ENCODE measurements at places on chromosomes 11 and 22. TPM values are rescaled to one million over a fixed set of nuclear protein-coding genes. Genes with fewer than 3 reads are reported as not detected.

The OR8D1 gene
- total RNA-seq, result not detected

- no peaks in the 10 kb centered on the region for H3K4me1 ChIP-seq
- H3K36me3 ChIP-seq, result no peaks in the 10 kb centered on the region
- no peak overlapping the region for H3K4me3 ChIP-seq
- no peak for DNase-seq
- peaks cover 3% of the 10 kb centered on the region for H3K27me3 ChIP-seq
- no peak overlapping the region for H3K27ac ChIP-seq
Observed at GRCh38 chr11:6855971-6856541, 6.8 kb upstream of the OR10A2 start.

DNA sequence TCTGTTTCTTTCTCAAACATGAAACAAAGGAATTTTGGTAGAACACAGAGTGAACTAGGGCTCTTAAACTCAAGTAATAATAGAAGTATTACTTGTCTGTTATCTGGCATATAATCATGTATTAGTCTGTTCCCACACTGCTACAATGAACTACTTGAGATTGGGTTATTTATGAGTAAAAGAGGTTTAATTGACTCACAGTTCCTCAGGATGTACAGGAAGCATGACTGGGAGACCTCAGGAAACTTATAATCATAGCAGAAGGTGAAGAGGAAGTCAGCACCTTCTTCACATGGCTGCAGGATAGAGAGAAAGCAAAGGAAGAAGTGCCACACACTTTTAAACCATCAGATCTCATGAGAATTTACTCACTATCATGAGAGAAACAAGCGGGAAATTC, 273.4 kb downstream of the ETS1 start:
- H3K27ac ChIP-seq, result no peak overlapping the region
- no peak for DNase-seq
- H3K27me3 ChIP-seq, result no peaks in the 10 kb centered on the region
- no peak overlapping the region for H3K4me3 ChIP-seq
- H3K4me1 ChIP-seq, result peaks cover 18% of the 10 kb centered on the region

- DNase-seq, result no peak
- H3K4me3 ChIP-seq, result no peak overlapping the region
- no peaks in the 10 kb centered on the region for H3K4me1 ChIP-seq
- no peaks in the 10 kb centered on the region for H3K27me3 ChIP-seq
- no peaks in the 10 kb centered on the region for H3K36me3 ChIP-seq
Observed at GRCh38 chr11:104876861-104877431, 21.3 kb downstream of the CASP12 start.

DNA sequence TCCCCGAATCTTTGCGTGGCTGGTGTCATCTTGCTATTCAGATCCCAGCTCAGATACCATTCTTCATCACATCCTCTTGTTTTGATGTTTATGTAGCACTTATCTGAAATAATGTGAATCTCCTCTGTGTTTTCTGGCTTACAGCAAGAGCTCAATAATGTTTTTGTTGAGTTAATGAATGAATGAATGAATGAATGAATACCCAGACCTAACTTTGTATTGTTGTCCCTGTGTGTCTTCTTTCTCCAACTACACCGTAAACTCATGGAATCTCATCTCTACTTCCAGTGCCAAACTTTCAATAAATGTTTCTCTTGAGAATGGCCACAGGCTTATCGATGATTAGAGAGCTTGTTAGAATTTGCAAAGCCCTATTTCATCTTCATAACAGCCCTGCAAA, 110.2 kb downstream of the MYO18B start:
- H3K27me3 ChIP-seq, result no peaks in the 10 kb centered on the region
- H3K36me3 ChIP-seq, result no peaks in the 10 kb centered on the region
- no peak overlapping the region for H3K4me3 ChIP-seq
- no peaks in the 10 kb centered on the region for H3K4me1 ChIP-seq
- no peak for DNase-seq
- no peak overlapping the region for H3K27ac ChIP-seq

- no peak for DNase-seq
- no peaks in the 10 kb centered on the region for H3K36me3 ChIP-seq
- H3K27ac ChIP-seq, result no peak overlapping the region
- no peak overlapping the region for H3K4me3 ChIP-seq
Observed at GRCh38 chr11:44916331-44916730, 34.4 kb downstream of the TP53I11 start.

- peaks cover 14% of the 10 kb centered on the region for H3K4me1 ChIP-seq
- no peak overlapping the region for H3K4me3 ChIP-seq
- H3K27ac ChIP-seq, result no peak overlapping the region
Observed at GRCh38 chr11:65357856-65358356, 3.4 kb downstream of the TIGD3 start.

The ABCG4 gene
- 0.75 TPM for total RNA-seq

The KCNK7 gene
- not detected for total RNA-seq

DNA sequence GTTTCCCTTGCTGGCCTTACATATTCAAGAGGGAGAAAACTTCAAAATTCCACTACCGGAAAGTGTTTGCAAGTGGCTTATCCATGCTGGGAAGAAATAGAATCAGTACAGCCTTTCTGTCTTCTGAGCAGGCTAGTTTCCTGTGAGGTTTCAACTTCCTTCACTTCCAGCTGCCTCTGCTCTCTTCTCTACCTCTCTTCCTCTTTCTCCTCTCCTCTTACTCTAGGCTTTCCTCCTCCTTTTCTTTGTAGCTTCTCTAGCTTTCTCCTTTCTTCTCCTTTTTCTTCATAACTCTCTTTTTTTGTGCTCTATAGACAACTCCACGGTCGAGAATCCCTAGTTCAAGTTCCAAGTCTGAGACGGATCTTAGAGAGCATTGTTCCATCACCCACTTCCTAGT, 421.8 kb downstream of the ETS1 start:
- no peak overlapping the region for H3K27ac ChIP-seq
- no peak for DNase-seq
- H3K36me3 ChIP-seq, result no peaks in the 10 kb centered on the region
- peaks cover 2% of the 10 kb centered on the region for H3K27me3 ChIP-seq

DNA sequence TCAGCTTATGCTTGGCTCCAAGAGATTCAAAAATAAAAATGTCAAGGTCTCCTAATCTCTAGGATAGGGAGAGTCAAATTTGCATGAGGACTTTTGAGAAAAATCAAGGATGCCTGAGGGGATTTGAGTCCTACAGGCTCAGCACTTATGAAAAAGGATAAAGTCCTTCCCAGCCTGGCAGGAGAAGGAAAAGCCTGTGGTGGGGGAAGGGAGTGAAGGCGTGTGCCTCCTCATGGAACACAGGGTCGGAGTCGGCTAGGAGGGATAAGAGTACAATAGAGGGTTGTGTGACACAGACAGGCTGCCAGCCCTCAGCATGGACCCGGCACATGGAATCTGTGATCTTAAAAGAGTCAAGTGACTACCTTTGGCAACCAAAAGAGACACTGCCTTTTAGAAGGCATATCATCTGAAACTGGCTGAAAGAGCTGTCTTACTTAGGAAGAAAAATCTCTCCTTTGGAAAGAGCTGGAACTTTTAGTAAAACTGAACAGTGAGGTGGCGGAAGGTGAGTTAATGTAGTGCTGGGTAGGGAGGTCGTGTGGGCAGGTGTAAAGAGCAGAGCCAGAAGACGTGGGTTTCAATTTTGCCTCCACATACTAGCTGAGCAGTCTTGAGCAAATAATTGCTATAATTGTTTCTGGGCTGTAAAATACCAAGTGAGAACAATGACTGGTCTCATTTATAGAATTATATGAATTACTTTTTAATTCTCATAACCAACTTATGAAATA, 58.8 kb upstream of the RDX start:
- no peaks in the 10 kb centered on the region for H3K27me3 ChIP-seq
- peaks cover 21% of the 10 kb centered on the region for H3K4me1 ChIP-seq

DNA sequence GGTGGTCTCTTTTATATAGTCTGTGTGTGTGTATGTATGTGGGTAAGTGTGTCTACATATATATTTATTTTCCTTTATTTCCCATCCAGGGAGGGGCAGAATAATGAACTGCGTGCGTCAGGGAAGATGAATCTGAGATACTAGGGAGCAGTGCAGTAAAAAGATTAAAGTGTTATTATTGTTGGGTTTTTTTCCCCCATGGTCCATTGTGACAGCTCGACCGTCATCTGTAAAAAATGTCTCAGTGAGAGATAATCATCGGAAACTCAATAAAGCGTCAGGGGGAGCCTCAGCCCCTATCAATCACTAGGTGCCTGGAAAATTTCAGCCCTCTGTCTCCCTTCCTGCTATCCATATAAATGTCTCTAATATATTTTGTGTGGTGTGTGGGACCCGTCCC, 64.6 kb downstream of the CLPB start:
- H3K27ac ChIP-seq, result no peak overlapping the region
- peaks cover 12% of the 10 kb centered on the region for H3K36me3 ChIP-seq
- H3K4me3 ChIP-seq, result no peak overlapping the region
- H3K27me3 ChIP-seq, result no peaks in the 10 kb centered on the region

- peaks cover 13% of the 10 kb centered on the region for H3K36me3 ChIP-seq
- no peak overlapping the region for H3K4me3 ChIP-seq
- no peak for DNase-seq
- no peaks in the 10 kb centered on the region for H3K27me3 ChIP-seq
- H3K27ac ChIP-seq, result no peak overlapping the region
- peaks cover 13% of the 10 kb centered on the region for H3K4me1 ChIP-seq
Observed at GRCh38 chr11:10868352-10868751, 10.5 kb upstream of the ZBED5 start.

- peaks cover 88% of the 10 kb centered on the region for H3K4me1 ChIP-seq
- no peaks in the 10 kb centered on the region for H3K27me3 ChIP-seq
- H3K4me3 ChIP-seq, result no peak overlapping the region
- peak overlapping the region; percentile 59 for H3K27ac ChIP-seq
Observed at GRCh38 chr11:96326959-96327358, 16.0 kb downstream of the MAML2 start.

The SERPIND1 gene
- total RNA-seq, result not detected

The PDGFB gene
- total RNA-seq, result 16.8 TPM

DNA sequence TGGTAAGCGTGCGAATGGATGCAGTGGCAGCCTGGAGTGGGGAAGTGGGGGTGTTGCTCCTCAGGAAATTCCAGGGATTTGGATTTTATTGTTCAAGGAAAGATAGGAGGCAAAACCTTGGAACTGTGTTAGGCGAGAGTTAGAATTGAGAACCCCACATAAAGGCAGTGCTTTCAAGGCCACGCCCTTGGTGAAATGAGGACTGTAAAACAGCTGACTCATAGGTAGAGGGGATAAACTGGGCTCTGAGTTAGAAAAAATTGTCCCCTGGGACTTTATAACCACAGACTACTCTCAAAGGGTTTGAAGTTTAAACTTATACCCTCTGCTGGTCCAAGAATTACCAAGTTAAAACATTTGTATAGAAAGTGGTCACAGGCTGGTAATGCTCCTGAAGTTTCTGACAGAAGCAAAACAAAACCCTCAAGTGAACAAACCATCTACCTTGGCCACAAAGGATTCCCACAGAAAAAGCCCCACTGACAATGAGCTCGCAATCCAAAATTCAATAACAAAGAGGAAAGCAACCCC, 250.3 kb upstream of the TBCEL start:
- H3K4me1 ChIP-seq, result no peaks in the 10 kb centered on the region
- no peak overlapping the region for H3K4me3 ChIP-seq
- no peak overlapping the region for H3K27ac ChIP-seq

GRCh38 chr11:11237070-11237832, 115.8 kb downstream of the CSNK2A3 start:
- DNase-seq, result no peak
- H3K36me3 ChIP-seq, result no peaks in the 10 kb centered on the region
- peaks cover 1% of the 10 kb centered on the region for H3K4me1 ChIP-seq
- H3K4me3 ChIP-seq, result no peak overlapping the region
- H3K27ac ChIP-seq, result no peak overlapping the region
- peaks cover 2% of the 10 kb centered on the region for H3K27me3 ChIP-seq

The FOLR1 gene
- not detected for total RNA-seq

GRCh38 chr22:41777749-41778425, 22.6 kb upstream of the CCDC134 start:
- DNase-seq, result no peak
- H3K27ac ChIP-seq, result no peak overlapping the region
- no peaks in the 10 kb centered on the region for H3K27me3 ChIP-seq
- H3K4me1 ChIP-seq, result no peaks in the 10 kb centered on the region

The FXYD2 gene
- total RNA-seq, result not detected

- no peak overlapping the region for H3K4me3 ChIP-seq
- peaks cover 14% of the 10 kb centered on the region for H3K27me3 ChIP-seq
- no peaks in the 10 kb centered on the region for H3K4me1 ChIP-seq
- no peak overlapping the region for H3K27ac ChIP-seq
Observed at GRCh38 chr11:45239733-45240132, 46.4 kb downstream of the SYT13 start.

The OSBP gene
- total RNA-seq, result 46.0 TPM

The OR51B2 gene
- not detected for total RNA-seq

GRCh38 chr11:46383404-46383758, 1.9 kb downstream of the MDK start:
- peaks cover 11% of the 10 kb centered on the region for H3K4me1 ChIP-seq
- H3K27ac ChIP-seq, result no peak overlapping the region
- no peak overlapping the region for H3K4me3 ChIP-seq
- DNase-seq, result no peak

DNA sequence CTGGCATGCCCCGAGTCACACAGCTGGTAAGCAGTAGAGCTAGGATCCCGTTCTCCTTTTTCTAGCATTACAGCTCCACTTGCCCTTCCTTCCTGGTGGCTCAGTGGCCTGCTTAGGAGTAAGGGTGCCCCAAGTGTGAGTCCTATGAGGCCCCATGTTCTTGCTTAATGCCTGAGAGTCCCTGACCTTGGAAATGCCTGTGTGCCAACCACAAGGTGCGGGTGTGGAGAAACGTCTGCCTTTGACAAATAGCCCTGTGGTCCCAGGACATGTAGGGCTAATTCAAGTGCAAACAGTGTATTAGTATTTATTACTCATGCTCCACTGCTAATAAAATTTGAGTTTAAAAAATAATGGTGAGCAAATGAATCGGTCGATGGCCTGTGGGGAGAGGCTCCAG, 18.4 kb downstream of the GRIK4 start:
- peaks cover 15% of the 10 kb centered on the region for H3K4me1 ChIP-seq
- H3K27ac ChIP-seq, result no peak overlapping the region
- peaks cover 17% of the 10 kb centered on the region for H3K27me3 ChIP-seq

DNA sequence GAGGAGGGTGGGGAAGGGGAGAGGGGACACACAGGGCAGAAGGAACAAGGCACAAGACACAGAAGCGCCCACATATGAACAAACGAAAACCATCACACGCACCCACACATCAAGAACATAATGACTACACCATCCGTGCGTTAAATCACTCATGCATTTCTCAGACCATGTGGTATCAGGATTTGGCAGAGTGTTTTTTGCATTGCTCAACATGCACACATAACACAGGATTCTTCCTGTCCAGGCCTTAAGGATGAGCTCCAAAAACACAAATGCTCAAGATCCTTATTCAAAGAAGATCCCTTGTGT, 309.5 kb downstream of the CADM1 start:
- DNase-seq, result no peak
- H3K4me3 ChIP-seq, result no peak overlapping the region
- no peaks in the 10 kb centered on the region for H3K36me3 ChIP-seq
- H3K4me1 ChIP-seq, result peaks cover 26% of the 10 kb centered on the region

GRCh38 chr11:117872975-117873827, 3.3 kb downstream of the FXYD6 start:
- peaks cover 12% of the 10 kb centered on the region for H3K4me1 ChIP-seq
- no peak for DNase-seq
- H3K4me3 ChIP-seq, result no peak overlapping the region
- H3K27me3 ChIP-seq, result peaks cover 58% of the 10 kb centered on the region

The SCN4B gene
- 0.08 TPM for total RNA-seq

The POU2AF3 gene
- total RNA-seq, result not detected

GRCh38 chr22:17717708-17718107, 56.6 kb downstream of the BID start:
- no peaks in the 10 kb centered on the region for H3K27me3 ChIP-seq
- H3K4me1 ChIP-seq, result peaks cover 53% of the 10 kb centered on the region
- H3K27ac ChIP-seq, result peak overlapping the region; percentile 85
- no peak overlapping the region for H3K4me3 ChIP-seq
- H3K36me3 ChIP-seq, result peaks cover 6% of the 10 kb centered on the region

The MRGPRX3 gene
- total RNA-seq, result not detected

- H3K27ac ChIP-seq, result no peak overlapping the region
- H3K4me3 ChIP-seq, result no peak overlapping the region
- peaks cover 16% of the 10 kb centered on the region for H3K4me1 ChIP-seq
- peaks cover 9% of the 10 kb centered on the region for H3K27me3 ChIP-seq
- H3K36me3 ChIP-seq, result no peaks in the 10 kb centered on the region
Observed at GRCh38 chr11:70200212-70200844, 2.8 kb upstream of the FADD start.

All from osteocyte (in vitro differentiated cells).